ENCODE measurements at places on chromosomes 2 and 18.

DNA sequence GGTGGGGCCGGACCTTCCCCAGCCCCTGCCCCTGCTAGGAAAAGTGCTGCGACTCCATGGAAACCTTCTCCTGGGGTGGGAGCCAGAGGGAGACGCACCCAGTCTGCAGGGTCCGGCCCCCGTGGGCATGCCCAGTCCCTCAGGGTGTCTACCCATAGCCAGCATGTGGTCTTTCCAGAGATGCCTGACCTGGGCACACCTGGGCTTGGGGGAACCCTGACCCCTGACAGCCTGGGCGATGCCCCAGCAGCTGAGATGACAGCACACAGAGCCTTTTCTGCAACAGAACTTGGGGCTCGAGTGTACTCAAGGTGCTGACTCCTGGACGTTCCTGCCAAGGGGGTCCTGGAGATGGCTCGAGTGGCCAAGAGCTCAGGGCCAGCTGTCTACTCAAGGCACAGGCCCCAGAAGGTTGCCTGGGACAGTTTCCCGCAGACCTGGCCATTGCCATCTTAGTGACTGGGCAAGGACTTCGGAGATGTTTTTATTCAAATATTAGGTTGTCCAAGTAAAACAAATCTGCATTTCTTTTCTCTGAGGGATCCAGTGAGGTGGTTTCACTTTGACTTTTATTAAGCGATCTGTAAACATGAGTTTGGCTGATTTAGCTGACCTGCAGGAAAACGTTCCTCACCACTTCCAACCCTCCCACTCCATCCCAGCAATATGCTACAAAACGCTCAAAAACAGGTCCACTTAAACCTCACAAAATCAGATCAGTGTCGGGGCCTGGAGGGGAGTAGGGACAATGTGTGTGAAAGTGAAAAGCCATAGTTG lies 228.0 kb downstream of the EIPR1 start:
- DNase-seq: no peak

DNA sequence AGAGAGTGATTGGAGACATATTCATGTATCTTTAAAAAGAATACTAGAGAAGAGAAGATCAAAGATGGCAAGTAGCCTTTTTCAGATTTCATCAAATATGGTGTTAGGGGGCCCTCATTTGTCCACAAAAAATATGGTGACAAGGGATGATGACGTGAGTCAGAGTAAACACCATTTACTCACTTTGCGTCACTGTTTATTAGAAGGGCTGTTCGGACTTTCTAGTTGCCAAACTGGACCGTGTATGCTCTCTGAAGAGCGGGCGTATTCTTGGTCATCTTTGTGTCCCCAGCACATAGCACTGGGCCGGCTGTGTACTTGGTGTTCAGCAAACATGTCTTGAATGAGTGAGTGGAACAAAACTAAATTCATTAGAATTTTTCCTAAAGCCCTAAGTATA lies 37.5 kb downstream of the TTC39C start:
- no peak for DNase-seq

GRCh38 chr18:1361936-1362335 lies 457.3 kb downstream of the ADCYAP1 start:
- no peak for DNase-seq

DNA sequence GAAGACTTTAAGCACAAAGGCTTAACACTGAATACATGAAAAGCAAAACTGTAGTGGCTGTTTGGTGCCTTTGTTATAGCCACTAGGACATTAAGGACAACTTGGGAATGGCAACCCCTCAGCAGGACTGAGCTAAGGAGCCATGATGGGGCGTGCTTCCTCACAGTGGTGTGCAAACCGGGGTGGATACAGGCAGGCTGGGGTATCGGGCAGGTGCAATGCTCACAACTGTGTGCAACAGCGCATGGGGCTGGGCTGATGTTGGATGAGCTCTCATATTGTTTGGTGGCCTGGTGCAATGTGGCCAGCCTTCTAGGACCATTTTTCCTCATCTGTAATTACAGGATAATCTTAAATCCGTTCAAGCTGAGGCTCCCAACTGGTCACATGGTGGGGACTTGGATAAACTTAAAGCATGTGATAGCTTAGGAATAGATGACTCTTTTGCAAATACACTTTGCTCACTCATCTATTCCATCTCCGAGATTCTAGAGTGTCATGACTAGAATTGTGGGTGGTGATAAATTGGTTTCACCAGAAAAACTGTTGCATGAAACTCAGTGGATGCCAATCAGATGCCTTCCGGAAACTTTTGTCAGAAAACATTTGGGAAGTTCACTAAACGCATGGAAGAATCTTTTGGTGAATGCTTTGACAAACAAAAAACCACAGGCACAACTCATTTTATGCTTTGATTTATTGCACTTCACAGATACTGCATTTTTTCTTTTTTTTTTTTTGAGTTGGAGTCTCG lies 116.5 kb downstream of the PXDN start:
- DNase-seq: no peak

DNA sequence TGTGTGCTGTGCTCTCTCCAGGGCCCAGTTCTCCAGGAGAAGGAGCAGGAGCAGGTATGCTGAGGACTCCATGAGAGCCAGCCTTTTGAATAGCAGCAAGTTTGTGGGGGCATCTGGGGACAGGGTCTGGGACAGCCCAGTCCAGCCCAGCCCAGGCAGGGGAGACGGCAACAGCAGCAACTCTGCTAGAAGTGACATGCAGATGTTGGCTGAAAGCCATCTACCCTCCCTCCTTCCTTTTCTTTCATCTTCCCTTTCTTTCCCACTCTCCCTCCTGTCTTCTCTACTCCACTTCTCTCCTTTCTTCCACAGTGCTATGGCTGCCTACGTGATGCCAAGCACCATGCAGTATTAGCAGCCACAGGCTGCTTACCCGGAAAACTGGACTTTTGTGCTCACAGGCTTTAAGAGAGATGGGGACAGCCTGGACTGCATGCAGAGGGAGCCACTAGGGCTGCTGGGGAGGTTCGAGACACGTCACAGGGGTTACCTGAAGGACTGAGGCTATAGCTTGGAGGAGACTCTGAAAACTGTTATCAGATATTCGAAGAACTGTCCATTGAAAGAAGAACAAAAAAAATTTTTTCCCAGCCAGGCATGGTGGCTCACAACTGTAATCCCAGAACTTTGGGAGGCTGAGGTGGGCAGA lies 23.8 kb upstream of the YWHAQ start:
- DNase-seq: no peak

DNA sequence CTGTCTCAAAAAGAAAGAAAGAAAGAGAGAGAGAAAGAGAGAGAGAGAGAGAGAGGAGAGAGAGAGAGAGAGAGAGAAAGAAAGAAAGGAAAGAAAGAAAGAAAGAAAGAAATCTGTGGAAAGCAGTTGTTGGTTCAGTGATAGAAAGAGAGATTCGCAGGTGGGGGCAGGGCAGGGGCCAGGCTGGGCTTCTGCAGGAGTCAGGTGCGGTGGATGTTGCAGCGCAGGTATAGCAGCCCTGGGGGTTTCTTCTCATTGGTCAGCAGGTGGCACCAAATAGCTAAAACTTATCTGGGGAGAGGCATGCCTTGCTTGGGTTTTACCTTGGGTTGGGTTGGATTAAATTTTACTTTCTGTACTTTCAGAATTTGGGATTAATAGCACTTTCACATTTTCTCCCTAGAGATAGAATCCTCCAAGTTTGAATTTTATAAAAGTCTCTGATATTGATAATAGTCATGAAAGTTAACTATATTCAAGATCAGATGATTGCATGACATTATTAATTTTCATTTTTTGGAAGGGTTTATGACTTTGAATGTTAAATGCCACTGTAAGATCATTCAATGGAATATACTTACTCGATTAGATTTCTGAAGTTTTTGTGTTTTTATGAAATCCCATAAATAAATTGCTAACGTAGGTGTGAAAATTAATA lies 66.6 kb downstream of the SPTBN1 start:
- peak; percentile 20 for DNase-seq

- DNase-seq: no peak
Observed at GRCh38 chr2:120748310-120748709, 12.6 kb downstream of the GLI2 start.

DNA sequence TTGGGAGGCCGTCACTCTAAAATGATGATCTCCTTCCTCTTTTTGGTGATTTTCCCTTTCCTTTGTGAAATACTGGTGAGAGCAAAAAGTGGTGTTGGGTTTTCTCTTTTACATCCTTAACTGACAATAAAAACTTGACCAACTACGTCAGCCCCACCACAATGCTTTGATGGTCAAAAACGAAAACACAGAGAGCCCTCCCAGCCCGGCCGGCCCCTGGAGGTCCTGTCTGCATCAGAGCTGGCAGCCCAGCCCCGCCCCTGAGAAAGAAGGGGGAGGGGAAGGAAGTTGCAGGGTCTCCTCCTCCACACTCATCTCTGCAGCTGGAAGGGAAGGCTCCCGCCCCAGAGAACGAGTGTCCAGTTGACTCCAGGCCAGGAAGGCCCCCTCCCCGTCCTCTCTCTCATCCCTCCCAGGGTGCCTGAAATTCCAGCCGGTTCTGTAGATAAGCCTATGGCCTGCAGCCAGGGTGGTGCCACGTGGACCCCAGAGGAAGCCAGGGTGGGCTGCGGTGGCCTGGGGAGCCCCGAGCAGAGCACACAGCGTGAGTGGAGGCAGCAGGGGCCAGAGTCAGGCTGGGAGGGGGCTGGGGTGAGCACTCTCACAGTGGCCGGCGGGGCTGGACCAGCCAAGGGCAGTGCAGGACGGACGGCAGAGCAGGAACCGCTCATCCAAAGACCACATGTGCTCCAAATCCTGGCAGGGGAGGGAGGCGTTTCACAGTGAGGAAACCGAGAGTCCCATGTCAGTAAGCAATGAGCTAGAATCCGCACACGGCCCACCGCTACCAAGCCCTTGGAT lies 19.8 kb downstream of the BIN1 start:
- no peak for DNase-seq

Measured in activated CD8-positive, alpha-beta memory T cell treated with anti-CD3 and anti-CD28 coated beads for 4 hours (primary cell).